Suppressor macrophage treated with lipopolysaccharide for 1 hour (primary cell): ENCODE measurements at places on chromosomes 7 and 10.
A peak's percentile ranks its signal among the peaks of the same experiment; 100 is the strongest.

DNA sequence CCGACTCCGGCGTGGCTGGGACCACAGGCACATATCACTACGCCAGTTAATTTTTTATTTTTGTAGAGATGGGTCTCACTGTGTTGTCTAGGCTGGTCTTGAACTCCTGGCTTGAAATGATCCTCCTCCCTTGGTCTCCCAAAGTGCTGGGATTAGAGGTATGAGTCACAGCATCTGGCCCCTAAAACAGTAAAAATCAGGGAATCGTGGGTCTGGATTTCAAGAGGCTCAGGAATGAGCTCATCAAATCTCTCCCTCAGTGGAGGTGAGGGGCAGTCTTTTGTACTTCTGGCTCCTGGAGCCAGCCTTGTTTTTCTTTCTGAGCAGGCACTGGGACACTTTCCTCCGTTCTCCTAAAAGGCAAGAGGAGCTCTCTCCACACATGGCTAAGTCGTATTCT is 32.1 kb upstream of the RHEB start:
- no peak for DNase-seq

DNA sequence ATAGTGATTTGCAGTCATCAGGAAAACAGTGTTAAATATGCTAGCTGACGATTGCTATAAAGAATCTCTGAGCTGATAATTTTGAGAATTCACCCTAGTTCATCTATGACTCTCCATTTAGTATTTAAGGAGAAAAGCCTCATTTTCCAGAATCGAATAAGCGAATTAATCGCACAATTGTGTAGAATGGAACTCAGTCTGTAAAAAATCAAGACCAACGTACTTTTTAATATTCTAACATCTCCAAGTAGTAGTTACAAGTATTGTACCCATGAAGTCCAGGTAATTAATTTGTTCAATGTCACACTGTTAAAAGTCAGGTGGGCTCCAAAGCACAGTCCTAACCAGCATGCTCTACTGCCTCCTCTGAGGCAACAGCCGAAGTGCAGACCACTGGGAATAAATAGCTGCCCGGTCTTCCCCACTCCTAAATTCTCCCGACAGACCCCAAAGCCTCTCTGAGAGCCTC is 380 bp upstream of the AGBL3 start:
- no peak for DNase-seq

GRCh38 chr7:141460781-141461715 is 90.2 kb upstream of the AGK start:
- DNase-seq = no peak

DNA sequence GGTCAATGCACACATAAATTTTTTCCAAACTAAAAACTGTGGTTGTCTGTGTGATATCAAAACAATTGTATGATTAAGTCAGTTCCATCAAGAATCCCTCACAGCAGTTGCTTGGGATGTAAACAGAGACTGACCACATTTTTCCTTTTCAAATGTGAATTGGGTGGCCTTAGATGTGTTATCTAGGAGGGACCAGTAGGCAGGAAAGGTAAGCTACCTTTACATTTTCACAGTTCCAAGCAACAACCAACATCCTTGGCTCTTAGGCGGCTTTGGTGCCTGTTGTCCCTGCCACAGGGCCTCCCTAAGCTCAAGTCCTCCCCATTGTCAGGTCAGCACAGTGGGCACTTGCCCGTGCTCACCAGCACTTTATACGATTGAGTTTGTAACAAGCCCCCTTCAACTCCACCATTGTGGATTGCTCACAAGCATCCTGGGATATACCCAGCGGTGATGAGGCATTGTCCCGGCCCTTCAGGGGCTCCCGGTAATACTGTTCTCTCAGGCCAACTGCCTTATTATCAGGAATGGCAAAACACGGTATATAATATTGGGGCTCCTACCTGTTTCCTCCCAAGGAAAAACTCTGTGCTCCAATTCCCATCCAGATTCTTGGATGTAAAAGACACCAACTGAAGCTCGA is 114.9 kb upstream of the ANKRD1 start:
- DNase-seq = no peak

- DNase-seq = no peak
These were observed 353.2 kb upstream of the KLF6 start for GRCh38 chr10:4138146-4138721.

DNA sequence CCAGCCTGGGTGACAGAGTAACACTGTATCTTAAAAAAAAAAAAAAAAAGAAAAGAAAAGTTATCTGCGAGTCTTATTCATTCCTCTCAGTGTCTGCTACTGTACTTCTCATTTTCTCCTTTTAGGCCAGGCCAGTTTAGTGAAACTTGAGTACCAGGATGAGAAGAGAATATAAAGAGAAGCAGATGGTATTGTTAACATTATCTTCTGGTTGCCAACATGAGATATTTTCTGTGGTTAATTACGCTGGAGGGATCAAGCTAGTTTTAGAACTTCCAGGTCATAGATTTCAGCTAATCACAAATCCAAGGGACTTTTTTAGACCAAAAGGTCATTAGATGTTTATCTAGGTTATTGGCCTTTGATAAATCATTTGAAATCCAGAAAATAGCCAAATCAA is 252.6 kb upstream of the SMIM30 start:
- no peak for DNase-seq

GRCh38 chr7:45718464-45719330 is 144.5 kb downstream of the ADCY1 start:
- no peak for DNase-seq

GRCh38 chr10:121137533-121137932 is 286.4 kb downstream of the WDR11 start:
- DNase-seq = no peak

DNA sequence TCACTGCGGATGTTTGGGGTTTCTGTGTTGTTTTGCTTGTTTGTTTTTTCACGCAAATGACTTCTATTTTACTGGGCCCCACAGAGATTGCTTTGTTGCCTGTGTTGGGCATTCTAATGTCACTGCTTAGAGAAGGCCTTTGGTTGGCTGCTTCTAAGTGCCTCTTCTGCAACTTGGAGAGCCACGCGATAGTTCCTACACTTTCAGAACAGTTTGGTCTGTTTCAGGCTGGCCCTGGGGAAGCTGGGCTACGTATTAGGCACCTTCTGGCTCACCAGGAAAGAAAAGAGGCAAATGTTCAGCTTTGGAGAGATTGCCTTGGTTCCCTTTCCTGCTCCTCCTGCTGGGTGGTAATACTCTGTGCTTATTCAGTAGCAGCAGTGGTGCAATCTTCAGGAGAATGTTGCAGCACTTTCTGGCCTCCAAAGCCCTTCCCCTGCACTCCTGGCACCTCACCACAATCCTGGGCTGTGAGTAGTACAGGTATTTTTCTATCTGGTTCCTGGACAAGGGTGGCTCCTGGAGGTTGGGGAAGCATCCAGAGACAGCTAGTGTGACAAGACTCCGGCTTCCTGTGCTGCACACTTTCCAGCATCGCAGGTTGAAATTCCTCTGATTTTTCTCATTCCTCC is 1.2 kb downstream of the ANTXRL start:
- no peak for DNase-seq

GRCh38 chr7:101817471-101818286 is at the start of gene CUX1:
Gene CUX1, plus strand, starts transcription at chr7:101817626. Its CDS starts 14 bp downstream, at chr7:101817640.
- DNase-seq = peak; percentile 43

- DNase-seq = no peak
These were observed 52.1 kb downstream of the MACC1 start for GRCh38 chr7:20165146-20165510.

- DNase-seq = no peak
These were observed 154.7 kb upstream of the TMEM106B start for GRCh38 chr7:12056381-12056780.
